Osteoblast (primary cell): ENCODE measurements at places on chromosomes 11 and 22. TPM values are rescaled to one million over a fixed set of nuclear protein-coding genes. Genes with fewer than 3 reads are reported as not detected.

VPREB1 gene
- not detected in 2 replicates for total RNA-seq

OR51I1 gene
- total RNA-seq: under 0.01 TPM in 1 of 2 replicates, not detected in the other

RTN4RL2 gene
- total RNA-seq: 0.29 and 0.36 TPM in 2 replicates

KRTAP5-8 gene
- total RNA-seq: 0.36 TPM in 1 of 2 replicates, not detected in the other

OR51B2 gene
- total RNA-seq: not detected in 2 replicates

VSIG10L2 gene
- total RNA-seq: not detected in 2 replicates

CBL gene
- total RNA-seq: 9.0 and 9.7 TPM in 2 replicates

OR2AG2 gene
- 0.29 and 0.36 TPM in 2 replicates for total RNA-seq

MIOX gene
- under 0.01 TPM in 1 of 2 replicates, not detected in the other for total RNA-seq

OR2AG1 gene
- total RNA-seq: not detected in 2 replicates

EFCAB6 gene
- 1.8 and 2.9 TPM in 2 replicates for total RNA-seq

F2 gene
- not detected in 2 replicates for total RNA-seq
